ENCODE measurements at places on chromosomes 11 and 22. TPM values are rescaled to one million over a fixed set of nuclear protein-coding genes. Genes with fewer than 3 reads are reported as not detected.

Gene CTSW
- 29.5 TPM for total RNA-seq

Gene GGTLC3
- total RNA-seq: not detected

Gene MISFA
- 5.3 TPM for total RNA-seq

Gene MMP10
- total RNA-seq: not detected

All from T-helper 1 cell treated with Interleukin-12 subunit alpha and Interleukin-12 subunit beta and Interleukin-4 antibody, amounts not matched to agents 30 ng/mL and 1 ng/mL, for 36 hours (primary cell).